Activated CD8-positive, alpha-beta memory T cell treated with anti-CD3 and anti-CD28 coated beads for 1 hour (primary cell): ENCODE measurements at places on chromosomes 11 and 22.

DNA sequence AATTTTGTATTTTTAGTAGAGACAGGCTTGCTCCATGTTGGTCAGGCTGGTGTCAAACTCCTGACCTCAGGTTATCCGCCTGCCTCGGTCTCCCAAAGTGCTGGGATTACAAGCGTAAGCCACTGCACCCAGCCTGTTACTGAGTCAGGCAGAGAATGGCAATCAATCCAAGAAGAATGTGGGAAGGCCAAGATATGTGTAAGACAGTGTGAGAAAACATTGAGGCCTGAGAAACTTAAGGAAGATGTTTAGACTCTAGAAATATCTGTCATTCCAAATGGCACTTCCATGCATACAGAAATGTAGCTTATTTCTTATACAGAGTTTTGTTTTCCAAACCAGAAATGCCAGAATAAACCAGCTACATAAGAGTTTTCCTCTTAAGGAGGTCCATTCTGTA lies 248.5 kb downstream of the ETS1 start:
- DNase-seq, result no peak

DNA sequence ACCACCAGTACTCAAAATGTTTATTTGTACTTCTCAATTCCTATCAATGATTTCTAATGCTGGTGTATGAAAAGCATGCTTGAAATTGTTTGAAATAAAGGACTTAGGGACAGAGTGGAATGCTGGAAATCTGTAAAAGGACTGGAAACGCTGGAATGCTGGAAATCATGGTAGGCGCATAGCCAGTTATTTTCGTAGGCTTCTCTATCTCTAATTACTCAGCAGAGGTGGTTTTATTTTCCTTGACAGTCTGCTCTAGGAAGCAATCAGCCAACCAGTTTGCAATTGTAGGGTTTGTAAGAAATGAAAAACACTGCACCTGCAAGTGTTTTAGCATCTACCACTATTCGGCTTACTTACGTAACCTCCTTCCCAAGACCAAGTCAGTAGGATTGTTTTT lies 788 bp downstream of the LIN7C start:
- no peak for DNase-seq

DNA sequence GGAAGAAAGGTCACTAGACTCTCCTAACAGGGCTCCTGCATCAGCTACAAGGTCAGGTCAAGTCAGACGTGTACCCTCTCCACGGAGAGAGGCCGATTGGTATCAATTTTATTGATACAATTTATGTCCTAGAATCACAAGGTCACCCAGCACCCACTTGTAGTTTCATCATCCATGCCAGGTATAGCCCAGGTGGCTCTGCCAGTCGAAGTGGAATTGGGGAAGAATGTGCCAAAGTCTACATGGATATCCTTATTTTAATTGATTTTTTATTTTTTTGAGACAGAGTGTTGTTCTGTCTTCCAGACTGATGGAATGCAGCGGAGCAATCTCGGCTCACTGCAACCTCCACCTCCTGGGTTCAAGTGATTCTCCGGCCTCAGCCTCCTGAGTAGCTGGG lies 334.1 kb downstream of the SHANK2 start:
- no peak for DNase-seq

DNA sequence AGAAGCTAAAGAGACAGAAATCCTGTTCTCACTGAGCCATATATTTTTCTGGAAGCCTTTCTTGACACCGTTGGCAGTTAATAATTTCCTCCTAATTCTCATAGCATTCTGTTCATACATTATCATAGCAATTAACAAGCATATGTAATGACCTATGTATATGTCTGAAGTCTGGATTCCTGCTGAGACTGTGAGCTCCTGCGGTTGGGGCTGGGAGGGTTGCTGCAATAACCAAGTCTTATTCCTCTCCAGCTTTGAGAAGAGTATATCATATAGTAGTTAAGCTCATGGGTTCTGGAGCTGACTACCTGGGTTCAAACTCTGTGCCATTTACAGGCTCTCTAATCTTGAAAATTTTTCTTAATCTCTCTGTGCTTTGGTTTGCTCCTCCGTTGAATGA lies 175.2 kb downstream of the MAML2 start:
- no peak for DNase-seq

DNA sequence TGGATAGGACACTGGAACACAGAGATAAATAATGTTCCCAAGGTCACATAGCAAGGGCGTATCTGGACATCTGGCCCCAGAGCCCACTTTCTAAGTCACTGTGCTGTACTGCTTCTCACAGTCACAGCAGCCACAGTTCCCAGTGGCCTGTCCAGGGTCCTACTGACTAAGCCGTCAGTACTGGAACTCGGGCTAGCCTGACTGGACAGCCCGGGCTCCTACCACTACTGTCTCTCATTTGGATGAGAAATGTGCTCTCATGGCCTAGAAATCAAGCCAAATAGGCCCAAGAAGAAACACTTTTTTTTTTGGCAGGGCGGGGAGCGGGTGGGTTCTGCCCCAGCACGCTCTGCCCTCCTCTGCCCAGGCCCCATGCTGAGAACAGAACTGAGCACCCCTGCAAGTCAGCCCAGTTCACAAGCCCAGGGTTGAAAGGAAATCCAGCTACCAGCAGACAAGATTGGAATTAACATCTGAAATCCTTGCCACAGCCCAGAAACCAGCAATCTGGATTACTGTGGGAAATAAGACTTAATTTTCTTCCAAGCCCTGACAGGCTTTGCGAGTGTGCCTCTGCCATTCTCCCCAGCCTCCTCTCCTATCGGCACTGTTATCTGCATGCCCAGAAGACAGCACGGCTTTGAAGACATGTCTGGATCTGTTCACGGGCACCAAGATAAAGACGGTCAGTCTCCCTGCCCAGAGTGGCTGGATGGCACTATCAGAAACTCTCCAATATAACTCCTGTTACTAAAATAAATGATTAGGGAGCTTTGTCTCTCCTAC lies 182.9 kb upstream of the NCAM1 start:
- no peak for DNase-seq

DNA sequence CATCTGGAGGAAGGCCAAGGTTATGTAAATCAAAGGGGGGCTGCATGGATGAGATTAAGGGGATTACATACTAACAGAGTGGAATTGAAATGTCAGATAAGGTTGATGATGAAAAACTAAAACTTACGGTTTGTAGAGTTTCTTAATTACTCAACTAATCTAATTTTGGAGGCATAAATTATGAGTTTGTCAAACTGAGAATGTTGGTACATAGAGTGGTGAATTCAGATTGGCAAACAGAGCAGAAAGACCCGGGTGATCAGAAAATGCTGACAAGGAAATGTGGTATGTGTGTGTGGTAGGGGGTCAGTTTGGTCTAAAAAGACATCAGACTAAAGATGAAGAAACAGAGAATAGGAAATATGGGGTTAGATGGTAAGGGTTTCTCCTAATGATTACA lies 11.0 kb downstream of the MS4A6E start:
- DNase-seq, result no peak

GRCh38 chr11:113974741-113975470 lies at the start of gene HTR3A:
HTR3A (plus strand) TSS chr11:113975108; CDS start chr11:113975326, 218 bp downstream.
- no peak for DNase-seq

- DNase-seq, result no peak
Observed at GRCh38 chr11:115393950-115394349, 110.3 kb downstream of the CADM1 start.

GRCh38 chr11:64120951-64121569 lies 44.9 kb downstream of the MACROD1 start:
- no peak for DNase-seq

- no peak for DNase-seq
Observed at GRCh38 chr11:70389201-70389600, 9.1 kb upstream of the CTTN start.

DNA sequence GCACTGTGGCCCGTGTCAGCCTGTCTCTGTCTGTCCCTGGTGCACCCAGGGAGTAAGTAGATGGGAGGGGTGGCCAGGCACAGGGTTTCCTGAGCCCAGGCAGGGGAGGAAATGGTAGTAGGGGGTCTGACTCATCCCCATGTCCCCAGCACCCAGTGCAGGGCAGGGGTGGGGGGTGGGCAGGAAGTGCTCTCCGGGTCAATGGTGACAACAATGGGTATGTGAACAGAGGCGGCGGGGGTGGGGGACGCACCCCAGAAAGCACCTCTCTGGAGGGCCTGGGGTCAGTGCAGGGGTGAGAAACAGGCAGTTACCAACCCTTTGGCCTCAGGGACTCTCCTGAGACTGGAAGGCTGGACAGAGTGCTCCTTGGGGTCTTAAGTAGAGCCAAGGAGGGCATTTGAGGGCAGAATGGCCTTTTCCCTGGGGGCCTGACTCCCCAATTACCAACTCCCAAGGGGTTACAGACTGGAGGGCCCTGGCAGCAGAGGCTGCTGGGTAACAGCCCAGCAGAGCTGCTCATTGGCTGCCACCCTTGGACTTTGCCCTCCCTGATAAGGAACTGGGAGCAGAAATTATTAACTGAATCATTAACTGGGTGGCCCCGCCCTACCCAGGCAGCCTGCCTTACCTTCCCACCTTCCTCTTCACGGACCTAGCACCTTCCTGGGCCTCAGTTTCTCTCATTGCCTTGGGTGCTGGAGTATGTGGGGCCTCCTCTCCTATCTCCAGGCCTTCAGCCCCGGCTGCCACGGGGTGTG lies 4.2 kb downstream of the MYRF start:
- DNase-seq, result no peak

GRCh38 chr11:17591293-17591692 lies 44.2 kb downstream of the OTOG start:
- DNase-seq, result no peak

DNA sequence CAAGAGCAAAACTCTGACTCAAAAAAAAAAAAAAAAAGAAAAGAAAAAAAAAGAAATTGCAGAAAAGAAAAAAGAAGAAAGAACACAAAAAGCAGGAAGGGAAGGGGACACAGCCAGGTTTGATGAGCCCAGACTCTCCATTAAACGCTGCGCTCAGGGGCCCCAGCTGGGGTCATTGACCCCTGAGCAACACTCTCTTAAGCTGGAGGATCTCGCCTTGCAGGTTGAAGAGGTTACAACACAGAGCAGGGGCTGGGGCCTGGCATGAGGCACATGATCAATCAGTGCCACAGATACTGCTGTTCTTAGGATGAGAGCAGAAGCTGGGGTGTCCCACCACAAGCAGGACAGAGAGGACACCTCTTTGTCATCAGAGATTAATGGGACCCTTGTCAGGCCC lies 7.8 kb downstream of the FGF3 start:
- DNase-seq, result no peak

GRCh38 chr11:9787981-9788521 lies 124.2 kb downstream of the SWAP70 start:
- no peak for DNase-seq

DNA sequence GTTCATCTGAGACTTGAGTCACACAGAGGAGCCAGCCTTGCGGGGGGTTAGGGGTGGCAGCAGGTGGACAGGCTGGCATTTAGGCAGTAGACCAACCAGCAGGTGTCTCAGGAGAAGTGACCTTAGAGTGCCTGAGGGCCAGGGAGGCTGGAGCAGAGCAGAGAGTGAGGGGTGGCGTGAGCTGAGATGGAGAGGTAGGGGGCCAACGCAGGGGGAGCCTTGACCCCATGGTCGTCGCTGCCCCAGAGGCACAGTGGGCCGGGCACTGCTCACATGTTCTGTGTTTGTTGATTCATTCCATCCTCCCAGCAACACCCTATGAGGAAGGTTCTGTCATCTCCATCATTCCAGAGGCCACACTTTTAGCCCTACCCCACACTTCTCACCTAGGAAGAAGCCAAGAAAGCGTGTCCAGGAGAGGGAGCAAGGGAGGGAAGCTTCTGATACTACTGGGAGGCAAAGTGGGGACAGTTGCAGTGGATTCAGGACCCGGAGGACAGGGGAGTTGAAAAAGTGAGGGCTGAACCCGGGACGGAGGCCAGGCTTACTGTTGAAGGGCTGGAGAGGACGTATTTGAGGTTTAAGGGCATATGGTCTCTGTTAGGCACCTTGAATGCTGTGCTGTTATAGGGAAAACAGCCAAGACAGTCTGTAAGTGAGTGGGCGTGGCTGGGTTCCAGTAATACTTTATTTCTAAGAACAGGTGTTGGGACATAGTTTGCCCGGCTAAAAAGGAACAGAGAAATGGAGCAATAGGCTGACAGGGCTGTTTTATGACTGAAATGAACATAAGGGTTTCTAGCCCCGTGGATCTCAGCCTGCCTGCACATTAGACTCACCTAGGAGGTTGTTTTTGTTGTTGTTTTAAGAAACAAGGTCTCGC lies 7.3 kb downstream of the SART1 start:
- no peak for DNase-seq

DNA sequence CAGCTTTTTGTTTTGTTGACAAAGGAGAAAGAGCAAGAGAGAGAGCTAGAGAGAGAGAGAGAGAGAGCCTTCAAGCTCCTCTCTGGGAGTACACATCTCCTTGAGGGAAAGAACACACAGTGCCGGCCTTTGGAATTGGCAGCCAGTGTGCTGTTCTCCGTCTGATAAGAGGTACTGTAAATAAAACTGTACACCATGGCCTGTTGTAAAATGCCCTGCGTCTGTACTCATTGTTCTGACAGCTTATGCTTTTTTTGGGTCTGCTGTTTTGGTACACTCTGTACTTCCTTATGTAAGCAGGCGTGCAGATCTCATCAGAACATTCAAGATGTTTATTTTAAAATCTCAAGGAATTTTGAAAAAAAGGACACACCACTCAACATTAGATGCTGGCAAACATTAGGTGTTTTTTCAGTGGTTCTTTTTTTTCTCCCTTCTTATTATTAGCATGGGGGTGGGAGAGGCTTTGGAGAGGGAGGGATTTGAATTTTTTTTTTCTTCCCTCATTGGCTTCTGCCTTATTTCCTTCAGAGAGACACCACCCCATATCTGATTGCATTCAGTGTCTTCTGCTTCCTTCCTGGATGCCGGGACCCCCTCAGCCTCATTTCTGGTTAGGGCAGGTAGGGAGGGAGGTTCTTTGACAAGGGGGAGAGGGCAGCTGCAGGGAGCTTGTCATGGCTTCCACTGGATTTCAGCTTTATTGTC lies 116.8 kb upstream of the NNMT start:
- DNase-seq, result no peak

- DNase-seq, result no peak
Observed at GRCh38 chr11:3077189-3077836, 20.1 kb upstream of the CARS1 start.

- no peak for DNase-seq
Observed at GRCh38 chr11:129724866-129725265, 90.8 kb upstream of the TMEM45B start.

DNA sequence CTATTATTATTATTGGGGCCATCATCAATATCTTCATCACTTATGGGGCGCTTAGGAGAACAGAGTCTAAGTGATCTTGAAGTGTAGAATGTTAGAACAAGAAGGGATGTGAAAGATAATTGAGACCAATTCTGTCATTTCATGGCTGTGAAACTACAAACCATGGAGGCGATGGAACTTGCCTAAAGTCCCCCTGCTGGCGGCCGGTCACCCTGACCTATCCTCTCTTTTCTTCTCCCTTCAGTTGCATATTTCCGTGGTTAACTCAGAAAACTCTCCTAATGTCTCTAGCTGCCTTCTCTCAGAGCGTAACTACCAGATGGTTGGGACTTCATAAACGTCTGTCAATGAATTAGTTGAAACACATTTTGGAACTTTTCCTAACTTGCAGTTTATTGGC lies 6.6 kb upstream of the OR4B1 start:
- no peak for DNase-seq
